ENCODE measurements at places on chromosomes 11 and 22.

DNA sequence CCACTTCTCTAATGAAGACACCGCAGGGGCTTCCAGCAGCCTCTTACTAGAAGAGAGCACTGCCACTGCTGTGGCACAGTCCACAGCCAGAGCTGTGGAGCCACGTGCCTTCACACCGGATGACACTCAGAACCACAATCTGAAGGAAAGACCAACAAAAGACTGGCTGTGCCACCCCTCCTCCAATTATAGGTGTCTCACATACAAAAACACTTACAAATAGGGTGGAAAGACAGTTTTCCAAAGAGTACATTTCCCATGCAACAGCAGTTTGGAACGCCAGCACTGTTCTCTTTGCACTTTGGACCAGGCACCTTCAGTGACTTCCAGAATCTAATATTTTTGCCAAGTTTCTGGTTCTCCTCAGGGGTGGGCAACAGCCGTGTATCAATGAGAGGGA is 38.0 kb upstream of the SLC25A1 start:
- no peak for DNase-seq

GRCh38 chr22:26431261-26431995 is 2.4 kb downstream of the ASPHD2 start:
- DNase-seq, result no peak

GRCh38 chr11:120224361-120224760 is 13.5 kb downstream of the OAF start:
- no peak for DNase-seq

DNA sequence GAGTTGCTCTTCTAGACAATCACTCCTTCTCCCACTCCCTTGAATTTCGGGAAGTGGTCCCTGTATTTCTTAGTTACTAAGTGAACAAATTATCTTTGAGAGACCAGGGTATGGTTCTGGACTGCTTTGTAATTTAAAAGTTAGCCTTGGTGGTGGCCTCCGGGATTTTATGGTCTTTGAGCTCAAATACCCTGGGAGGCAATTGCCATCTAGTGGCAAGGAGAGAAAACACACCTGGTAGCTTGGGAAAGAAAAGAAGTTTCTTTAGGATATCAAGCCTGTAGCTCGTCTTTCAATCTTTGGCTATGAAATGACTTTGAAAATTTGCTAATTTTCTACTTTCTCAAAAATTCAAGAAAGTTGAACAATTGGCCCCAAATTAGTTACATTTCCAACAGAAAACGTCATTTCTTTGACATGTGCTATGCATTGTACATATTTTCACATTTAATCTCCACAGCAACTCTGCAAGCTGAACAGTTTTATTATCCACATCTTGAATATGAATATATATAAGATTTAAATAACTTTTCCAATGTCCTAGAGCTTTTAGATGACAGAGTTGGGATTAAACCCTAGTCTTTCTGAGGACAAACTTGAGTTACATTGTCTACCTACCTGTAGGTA is 39.1 kb downstream of the MMP27 start:
- no peak for DNase-seq

DNA sequence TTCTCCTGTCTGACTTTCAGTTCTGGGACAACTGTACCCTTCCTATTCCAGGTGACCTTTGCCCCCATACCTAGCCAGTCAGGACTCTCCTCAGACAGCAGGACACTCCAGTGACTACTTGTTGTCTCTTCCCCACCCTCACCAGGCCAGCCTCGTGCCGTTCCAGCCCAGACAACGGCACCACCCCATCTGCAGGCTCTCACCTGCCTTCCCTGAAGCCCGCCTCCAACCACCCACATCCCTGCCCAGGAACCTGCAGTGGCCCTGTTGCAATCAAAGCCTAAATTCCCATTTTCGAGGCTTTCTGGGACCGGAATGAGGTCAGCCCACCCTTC is 3.7 kb downstream of the IL2RB start:
- DNase-seq, result no peak

- DNase-seq, result no peak
Measured at GRCh38 chr11:66070604-66071380, 720 bp downstream of the PACS1 start.

DNA sequence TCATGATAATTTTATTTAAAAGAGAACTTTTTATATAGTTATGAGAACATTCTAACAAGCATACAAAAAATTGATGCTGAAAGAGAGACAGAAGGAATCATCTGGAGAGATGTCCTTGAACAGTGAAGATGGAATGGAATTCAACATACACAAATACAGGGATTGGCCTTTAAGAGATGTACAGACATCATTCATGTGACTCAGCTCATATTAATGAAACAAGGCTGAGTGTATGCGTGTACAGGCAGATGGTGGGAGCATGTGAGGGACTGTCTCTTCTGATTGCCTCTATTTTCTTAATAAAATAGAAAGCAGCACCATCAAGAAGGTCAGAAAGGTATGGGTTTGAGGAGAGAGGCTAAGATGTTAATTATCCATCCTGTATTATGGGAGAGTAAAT is 793.3 kb downstream of the CNTN5 start:
- no peak for DNase-seq

- DNase-seq, result no peak
Measured at GRCh38 chr11:121596195-121597155, 143.7 kb upstream of the SORL1-AS1 start.

DNA sequence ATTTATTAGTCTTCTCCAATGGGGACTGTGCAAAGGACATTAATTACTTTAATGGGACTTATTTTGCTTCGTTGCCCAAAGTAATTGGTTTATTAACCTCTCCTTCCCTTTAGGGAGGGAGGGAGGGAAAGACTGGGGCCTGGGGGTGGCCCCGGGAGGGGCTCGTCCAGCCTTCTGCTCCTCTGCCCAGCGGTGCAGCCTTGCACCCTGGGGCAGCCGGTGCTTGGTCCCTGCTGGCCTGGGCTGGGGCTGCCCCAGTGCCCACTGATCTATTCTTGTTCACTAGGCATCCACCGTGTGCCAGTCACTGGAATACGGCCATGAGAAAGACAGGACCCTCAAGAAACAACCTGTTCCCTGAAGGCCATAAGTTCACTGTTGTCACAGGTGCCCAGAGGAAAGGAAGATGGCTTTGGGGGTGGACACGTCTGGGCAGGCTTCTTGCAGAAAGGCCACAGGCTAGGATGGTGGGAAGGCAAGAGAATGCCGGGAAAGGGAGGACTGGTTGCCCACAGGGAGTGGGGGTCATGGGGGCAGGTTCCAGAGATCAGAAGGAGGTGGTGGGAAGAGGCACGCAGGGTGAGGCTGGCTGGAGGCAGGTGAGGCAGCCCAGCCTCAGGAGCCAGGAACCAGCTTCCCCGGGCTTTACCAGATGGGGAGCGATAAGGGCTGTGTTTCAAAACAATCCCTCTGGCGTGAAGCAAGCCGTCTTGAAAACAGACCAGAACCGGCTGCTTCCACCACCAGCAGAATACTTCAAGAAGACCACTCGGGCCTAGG is 47.6 kb upstream of the KCNQ1OT1 start:
- no peak for DNase-seq

GRCh38 chr11:14904745-14905103 is 12.7 kb upstream of the CYP2R1 start:
- peak; percentile 80 for DNase-seq

DNA sequence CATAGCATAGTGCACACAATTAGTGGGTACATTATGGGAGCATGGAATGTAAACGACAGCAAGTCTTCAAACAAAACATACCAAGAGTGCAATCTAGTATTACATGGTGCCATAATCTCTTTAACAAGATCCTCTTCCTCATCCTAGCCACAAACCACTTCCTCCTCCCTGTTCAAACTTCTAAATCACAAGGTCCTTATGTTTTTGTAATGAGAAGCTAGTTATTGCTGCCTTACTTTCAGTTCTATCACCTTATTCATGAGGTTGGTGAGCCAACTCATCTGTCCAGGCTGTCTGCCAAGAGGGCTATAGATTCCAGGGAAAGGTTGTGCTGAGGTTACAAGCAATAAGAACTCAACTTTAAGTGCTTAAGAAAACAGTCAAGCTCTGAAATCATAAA is 195.4 kb upstream of the ARHGAP20 start:
- DNase-seq, result no peak

DNA sequence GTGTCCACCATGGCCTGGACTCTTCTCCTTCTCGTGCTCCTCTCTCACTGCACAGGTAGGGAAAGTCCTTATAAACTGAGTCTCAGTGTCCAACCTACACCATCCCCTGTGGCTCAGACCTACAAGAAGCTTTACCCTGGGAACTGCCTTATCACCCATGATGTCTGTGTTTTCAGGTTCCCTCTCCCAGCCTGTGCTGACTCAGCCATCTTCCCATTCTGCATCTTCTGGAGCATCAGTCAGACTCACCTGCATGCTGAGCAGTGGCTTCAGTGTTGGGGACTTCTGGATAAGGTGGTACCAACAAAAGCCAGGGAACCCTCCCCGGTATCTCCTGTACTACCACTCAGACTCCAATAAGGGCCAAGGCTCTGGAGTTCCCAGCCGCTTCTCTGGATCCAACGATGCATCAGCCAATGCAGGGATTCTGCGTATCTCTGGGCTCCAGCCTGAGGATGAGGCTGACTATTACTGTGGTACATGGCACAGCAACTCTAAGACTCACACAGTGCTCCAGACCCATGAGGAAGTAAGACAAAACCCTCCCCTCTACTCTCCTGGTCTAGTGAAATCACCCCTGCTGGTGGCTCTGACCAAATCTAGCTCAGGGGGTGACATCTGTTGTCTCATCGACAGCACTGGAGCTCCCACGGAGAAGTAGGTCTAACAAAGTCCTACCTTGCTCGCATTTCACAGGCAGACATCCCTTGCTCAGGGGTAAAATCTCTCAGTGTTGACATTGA is 74.3 kb downstream of the VPREB1 start:
- DNase-seq, result no peak

DNA sequence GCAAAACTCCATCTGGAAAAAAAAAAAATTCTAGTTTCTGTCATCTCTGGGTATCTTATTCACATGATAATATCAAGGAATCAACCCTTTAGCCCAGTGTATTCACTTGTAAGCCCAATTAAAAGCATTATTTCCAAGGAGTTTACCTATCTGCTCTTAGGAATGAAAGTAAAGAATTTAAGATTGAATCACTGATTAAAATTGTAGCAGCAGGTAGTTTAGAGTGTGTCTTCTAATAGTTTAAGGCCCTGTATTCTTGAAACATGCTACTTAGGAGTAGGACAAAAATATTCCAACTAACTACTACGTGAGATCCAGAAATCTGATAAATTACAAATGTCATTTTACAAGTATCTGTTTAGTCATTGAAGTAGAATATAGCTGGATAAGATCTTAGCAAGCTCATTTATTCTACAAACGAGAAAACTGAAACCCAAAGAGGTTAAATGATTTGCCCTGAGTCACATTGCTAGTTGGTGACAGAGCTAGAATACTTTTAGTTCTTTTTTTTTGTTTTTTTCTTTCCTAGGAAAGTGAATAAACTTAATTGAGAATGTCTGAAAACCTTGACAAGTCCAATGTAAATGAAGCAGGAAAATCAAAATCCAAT is 4.0 kb downstream of the TCP11L1 start:
- DNase-seq, result no peak

DNA sequence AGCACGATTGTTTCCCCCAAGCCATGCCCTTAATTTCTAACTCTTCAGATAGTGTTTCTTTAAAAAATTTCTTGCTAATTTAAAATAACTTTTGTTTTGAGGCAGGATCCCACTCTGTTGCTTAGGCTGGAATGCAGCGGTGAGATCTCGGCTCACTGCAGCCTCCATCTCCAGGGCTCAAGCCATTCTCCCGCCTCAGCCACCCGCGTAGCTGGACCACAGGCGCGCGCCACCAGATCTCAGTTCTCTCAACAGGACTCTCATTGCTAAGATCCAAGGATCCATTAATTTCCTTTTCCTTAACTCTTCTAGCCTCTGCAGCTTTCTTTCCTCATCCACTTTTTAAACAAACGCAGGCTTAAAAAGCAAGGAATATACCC is 327 bp upstream of the MED17 start:
- no peak for DNase-seq

DNA sequence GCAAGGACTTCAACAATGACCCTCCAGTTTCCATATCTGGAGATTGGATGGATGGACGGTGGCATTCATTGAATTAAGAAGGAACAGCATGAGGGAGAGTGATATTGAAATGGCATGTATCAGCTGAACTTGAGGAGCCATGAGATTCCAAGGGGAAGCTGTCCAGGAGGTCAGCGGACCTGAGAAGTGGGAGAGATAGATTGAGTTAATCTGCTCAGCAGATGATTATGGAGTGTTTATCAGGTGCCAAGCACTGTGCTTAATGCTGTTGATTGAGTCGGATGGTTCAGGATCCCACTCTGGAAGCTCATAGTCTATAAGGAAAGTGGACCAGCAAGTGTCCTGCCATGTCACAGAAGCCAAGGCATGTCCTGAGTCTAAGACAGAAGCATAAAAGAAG is 581.3 kb downstream of the INSC start:
- no peak for DNase-seq

GRCh38 chr11:120384476-120384875 is 48.3 kb downstream of the ARHGEF12 start:
- DNase-seq, result no peak

DNA sequence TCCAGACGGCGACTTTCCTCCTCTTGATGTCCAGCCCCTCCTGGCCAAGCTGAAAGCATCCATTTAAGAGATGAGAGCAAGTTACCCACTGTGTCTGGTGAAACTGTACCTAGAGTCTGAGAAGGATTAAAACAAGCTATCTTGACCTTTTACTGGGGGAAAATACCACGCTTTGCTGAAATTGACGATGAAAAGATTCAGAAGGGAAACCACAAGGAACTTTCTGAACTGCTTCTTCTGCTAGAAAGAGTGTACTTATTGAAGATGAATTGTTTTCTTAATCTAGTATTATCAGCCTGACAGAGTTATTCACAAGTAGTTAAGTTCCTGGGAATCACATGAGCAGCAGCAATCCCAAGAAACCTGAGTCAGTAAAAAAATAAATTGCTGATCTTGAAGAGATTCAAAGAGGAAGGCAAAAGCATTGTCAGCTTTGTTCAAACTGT is 13.1 kb upstream of the MS4A6A start:
- no peak for DNase-seq

- DNase-seq, result no peak
Measured at GRCh38 chr11:7439746-7440320, 45.5 kb upstream of the OLFML1 start.

GRCh38 chr11:118180300-118180703 is 3.9 kb upstream of the SCN2B start:
- DNase-seq, result no peak

DNA sequence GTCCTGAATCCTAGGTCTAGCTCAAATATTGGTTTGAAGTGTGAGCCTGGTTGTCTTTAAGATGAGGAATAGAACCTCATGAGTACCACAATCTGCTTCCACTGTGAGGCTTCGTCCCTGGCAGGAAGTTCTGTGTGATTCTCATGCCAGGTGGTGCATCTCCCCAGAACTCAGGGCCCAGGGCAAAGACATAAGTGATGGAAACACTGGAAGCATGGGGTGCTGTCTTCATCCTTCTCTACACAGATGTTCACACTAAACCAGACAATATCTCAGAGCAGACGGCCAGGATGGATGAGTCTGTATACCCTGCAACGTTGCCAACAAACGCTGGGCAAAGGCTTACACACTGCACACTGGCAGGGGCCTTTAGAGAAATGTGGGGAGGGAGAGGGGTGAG is 475.9 kb upstream of the B3GAT1 start:
- DNase-seq, result no peak

- DNase-seq, result no peak
Measured at GRCh38 chr22:38418589-38418988, 36.4 kb downstream of the KCNJ4 start.

- DNase-seq, result no peak
Measured at GRCh38 chr22:45228401-45228754, 12.3 kb downstream of the KIAA0930 start.

- DNase-seq, result no peak
Measured at GRCh38 chr11:133443206-133443747, 89.0 kb downstream of the OPCML start.

- DNase-seq, result no peak
Measured at GRCh38 chr11:106208760-106209159, 131.3 kb downstream of the AASDHPPT start.
